T-helper 2 cell treated with Interferon-gamma antibody and Interleukin-4, amounts not matched to agents 5 μg/mL and 100 μg/mL, for 36 hours (primary cell): ENCODE measurements at places on chromosomes 12 and 14.

DNA sequence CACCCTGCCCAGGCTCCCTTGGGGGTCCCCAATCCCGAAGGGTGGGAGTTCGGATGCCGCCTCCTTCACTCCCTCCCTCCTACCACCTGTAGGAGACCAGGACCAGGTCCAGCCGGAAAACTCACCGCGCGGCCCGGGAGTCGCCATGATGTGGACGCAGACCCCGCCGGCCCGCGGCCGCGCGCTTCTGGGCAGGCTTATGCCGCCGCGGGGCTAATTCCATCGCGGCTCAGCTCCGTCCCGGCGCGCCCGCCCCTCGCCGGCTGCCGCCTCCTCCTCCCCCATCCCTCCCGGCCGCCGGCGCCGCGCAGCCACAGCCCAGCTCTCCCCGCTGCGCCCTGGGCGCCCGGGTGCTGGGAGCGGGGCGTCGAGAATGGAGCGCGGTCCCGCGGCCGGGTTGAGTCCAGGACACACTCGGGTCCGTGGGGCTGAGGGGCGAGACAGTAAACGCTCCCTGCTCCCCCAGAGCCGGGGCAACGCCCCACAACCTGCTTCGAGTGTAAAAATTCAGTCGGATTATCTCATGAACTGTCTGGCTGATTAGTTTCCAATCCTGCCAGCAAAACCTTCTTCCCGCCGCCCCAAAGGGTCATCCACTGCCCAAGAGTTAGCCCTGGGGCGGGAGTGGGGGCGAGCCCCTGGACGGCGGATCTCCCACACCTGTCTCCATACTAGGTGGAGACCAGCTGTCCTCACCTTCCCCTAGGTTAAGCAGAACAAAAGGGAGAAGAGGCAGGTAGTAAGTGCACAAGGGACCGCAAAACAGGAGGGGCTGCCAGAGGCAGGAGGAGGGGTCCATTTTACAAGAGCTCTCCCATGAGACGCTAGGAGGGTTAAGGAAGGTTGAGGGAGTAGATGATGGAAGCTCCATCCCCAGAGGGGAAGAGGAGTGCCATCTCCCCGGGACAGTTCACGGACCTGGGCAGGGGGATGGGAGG, at the start of gene ANO2:
Gene ANO2, minus strand, starts transcription at position 189 of the 938 bp plus-strand sequence. Its CDS starts 42 bp downstream, at position 147.
- DNase-seq = no peak

DNA sequence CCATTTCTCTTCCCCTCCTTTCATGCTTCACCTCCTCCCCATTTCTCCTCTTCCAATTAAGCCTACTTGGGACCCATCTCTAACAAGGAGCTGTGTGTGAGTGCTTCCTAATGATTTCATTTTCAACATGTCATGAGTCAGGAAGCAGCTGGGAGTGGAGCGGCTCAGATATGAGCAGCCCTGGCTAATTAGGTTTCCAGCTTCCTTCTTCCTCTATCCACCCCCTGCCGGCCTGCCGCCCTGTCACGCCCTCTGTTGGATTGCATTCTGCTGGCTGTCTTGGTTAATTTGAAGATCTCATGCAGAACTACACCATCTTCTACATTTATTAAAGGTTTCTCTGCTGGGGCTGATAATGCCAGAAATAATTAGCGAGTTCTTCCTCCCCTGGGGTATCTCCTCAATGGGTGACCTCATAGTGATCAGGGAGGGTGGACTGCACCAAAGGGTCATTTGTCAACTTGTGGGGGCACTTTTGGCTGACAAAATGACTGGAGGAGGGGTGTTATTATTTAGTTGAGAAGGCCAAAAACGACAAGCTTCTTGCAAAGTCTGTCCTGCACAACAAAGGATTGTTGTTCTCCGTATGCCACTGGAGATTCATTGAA, 300.9 kb upstream of the SRRM4 start:
- no peak for DNase-seq

GRCh38 chr14:102827716-102828115, 50.5 kb downstream of the TRAF3 start:
- no peak for DNase-seq

- no peak for DNase-seq
Observed at GRCh38 chr12:7915661-7916403, 20.2 kb downstream of the SLC2A3 start.

GRCh38 chr14:61213191-61213621, 67.9 kb downstream of the TMEM30B start:
- DNase-seq = no peak
